ENCODE measurements at places on chromosomes 7 and 10.
A peak's percentile ranks its signal among the peaks of the same experiment; 100 is the strongest.

DNA sequence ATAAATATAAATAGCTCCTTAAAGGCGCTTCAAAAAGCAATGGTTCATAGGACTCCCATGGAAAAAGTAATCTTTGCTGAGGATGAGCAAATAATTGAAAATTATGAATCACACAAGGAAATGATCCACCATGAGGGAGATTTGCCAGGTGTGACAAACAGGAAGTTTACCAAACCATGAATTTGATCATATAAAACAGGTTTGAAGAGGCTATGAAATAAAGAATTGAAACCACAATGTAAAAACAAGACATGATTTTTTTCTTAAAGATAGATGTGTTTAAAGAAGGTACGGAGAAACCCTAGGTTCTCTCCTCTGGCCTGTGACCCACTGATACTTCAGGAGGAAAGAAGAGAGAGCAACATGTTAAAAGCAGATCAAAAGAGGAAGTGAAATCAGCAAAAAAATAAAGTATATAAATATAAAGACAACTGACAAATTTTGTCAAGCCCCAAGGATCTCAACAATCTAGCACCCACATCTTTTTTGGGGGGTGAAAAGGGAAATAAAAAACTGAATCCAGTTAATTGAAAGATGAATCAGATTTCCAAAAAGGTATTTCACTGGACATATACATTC is 111.3 kb upstream of the ASAH2 start:
- DNase-seq: no peak

GRCh38 chr7:96530786-96531185 is 178.9 kb downstream of the SEM1 start:
- peak; percentile 13 for DNase-seq

- DNase-seq: no peak
These were observed 7.8 kb downstream of the STK31 start for GRCh38 chr7:23717788-23718187.

GRCh38 chr7:107847168-107847835 is 43.7 kb upstream of the DLD start:
- DNase-seq: no peak

GRCh38 chr10:64219271-64220025 is 698.2 kb downstream of the REEP3 start:
- DNase-seq: no peak

GRCh38 chr7:100008525-100008924 is 6.9 kb upstream of the ZKSCAN1 start:
- DNase-seq: no peak

DNA sequence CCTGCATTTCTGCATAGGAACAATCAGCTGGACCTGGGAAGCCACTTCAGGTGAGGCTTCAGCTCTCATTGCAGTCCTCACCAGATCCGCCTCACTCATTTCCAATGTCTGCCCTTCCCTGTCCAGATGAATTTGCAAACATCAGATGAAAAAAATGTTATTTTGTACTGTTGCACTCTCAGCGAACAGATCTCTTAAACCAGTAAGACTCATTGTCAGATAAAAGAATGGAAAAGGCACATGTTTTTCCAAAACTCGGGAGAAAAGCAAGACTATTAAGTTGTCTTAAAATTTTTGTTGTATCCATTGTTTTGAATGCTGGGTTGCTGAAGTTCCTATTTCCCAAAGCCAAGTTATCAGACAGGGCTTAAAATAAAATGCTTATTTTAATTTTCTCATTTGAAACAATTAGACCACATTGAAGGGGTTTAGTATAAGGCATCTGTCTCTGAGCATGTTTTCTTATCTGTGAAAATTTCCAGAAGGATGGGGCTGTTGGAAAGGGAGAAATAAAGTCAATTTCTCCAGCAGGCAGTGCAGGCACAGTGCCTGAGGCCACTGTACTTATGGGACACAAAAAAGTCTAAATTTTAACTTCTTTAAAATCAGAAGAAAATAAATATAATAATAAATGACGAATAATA is 396.8 kb downstream of the KCNMA1 start:
- no peak for DNase-seq

DNA sequence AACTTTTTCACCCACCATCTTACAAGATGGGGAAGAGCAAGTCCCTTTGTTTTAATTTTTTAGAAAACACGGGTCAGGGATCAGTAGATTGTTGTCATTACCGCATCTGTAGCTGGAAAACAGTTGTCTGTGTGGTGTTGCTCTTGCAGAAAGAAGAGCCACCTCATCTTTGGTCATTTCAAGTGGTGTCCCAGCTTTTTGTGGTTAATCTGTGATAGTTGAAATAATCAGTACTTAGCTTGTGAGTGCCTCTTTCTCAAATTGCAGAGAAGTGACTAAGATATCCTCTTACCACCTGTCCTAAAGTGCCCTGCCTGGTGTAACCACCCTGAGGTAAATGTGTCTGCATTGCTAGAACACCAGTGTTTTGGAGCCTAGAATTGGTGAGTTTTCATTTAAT is 5.5 kb downstream of the PRPF18 start:
- DNase-seq: no peak

DNA sequence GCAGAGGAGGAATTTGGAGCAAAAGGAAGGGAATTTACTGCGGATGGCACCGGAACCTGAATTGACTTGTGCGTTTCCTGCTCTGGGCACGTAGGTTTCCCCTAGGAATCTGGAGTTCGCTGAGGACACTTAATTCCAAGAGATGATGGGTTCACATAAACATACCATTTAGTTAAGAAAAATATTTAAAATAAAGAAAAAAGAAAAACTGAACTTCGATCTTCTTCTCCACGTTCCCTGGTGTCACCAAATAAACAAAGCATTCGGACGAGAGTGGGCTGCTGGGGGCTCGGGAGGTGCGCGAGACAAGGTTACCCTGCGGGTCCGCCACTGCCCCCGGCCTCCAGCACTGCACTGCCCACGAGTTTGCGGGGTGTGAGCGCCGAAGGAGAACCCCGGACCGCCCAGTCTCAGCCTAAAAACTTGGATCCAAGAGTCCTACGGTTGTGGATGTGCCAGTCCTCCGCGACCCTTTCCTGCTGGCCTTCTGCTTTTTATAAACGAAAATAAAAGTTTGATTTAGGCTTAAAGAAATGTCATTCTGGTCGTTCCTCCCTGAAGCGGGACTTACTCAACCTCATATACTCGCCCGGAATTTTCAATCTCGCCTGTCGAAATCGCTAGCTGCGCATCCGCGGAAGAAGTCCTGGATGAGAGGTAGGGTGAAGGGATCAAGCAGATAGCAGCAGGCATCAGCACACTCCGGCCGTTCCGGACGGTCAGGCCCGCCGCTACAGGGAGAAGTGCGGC is 30.3 kb downstream of the SKIDA1 start:
- no peak for DNase-seq

DNA sequence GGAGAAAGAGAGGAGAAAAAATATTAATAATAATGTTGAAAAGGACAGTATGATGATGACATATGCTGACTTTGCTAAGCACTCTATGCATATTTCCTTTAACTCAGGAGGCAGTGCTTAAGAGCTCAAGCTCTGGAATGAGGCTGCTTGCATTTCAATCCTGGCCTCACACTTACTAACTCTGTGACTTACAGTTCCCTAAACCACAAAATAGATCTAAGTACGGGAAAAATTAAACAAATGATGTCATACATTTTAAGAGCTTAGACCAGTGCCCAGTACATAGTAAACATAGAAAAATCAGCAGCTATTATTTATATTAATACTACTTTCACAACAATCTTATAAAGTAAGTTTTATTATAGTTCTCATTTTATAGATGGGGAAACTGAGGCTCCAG is 61.3 kb downstream of the GFRA1 start:
- DNase-seq: no peak

GRCh38 chr7:81669476-81670105 is 100.3 kb downstream of the HGF start:
- DNase-seq: no peak

DNA sequence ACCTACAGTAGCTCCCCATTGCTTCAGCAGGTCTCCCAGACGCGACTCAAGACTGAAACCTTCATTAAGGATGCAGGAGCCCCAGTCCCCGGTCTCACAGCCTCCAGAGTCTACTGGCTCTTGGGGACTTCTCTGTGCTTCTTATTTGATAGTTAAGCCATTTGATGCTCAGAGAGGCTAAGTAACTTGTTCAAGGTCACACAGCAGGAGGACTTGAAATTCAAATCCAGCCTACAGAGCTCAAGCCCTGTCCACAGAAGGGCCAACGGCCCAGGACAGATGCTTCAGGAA is 21.2 kb upstream of the ZMIZ1 start:
- DNase-seq: no peak

DNA sequence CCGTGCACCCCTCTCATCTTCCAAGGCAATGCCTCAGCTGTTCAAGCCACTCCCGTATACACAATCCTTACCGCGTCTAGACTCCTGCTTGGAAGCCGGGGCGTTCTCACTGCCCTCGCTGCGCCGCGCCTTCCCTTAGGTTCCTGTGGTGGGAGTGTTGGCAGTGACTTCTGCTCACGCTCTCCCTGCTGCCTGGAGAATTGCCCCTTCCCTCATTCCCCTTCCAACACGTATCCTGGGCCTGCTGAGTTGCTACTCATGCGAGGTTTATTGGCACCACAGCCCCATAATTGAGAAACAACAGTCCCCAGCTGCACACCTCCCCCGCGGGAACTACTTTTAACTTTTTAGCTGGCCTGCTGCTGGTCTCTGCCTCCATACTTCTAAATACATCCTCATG is 31.9 kb downstream of the RBM17 start:
- DNase-seq: no peak

- DNase-seq: peak; percentile 83
These were observed 18.8 kb upstream of the ARHGAP22 start for GRCh38 chr10:48623607-48624132.

GRCh38 chr10:44064987-44065787 is 319.7 kb downstream of the CXCL12 start:
- no peak for DNase-seq

GRCh38 chr7:126570845-126571244 is 681.9 kb downstream of the GRM8 start:
- no peak for DNase-seq

GRCh38 chr7:94848531-94848930 is 58.9 kb upstream of the PPP1R9A start:
- no peak for DNase-seq

DNA sequence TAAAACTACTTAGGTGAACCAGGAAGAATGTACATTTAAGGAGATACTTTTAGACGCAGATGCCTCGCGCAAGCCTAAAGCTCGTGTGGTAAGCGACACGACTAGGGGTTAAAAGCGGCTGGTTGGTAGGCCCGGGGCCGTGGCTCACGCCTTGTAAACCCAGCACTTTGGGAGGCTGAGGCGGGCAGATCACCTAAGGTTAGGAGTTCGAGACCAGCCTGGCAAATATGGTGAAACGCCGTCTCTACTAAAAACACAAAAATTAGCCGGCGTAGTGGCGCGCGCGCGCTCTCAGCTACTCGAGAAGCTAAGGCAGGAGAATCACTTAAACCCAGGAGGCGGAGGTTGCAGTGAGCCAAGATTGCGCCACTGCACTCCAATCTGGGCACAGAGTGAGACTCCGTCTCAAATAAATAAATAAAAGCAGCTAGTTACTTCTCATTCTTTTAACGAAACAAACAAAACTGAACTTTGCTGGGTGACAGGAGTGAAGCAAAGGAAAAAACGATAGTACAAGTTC is 879 bp downstream of the NUDT5 start:
- peak; percentile 22 for DNase-seq

DNA sequence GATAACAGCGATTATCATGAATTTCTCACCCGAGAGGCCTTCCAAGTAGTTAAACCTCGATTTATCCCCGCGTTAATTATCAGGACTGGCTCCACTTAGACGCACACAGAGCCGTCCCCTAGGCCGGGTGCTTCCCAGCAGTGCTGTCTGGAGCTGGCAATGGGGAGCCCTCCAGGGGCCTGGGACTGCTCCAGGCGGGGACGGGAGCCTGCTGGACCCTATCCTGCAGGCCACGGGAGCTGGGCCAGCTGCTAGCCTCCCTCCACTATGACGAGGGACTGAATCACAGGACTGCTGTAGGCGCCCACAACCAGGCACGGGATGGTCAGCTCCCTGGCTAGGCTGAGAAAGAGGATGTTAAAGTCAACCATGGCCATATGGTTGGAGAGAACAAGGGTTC is 229.1 kb downstream of the ELFN1 start:
- no peak for DNase-seq

DNA sequence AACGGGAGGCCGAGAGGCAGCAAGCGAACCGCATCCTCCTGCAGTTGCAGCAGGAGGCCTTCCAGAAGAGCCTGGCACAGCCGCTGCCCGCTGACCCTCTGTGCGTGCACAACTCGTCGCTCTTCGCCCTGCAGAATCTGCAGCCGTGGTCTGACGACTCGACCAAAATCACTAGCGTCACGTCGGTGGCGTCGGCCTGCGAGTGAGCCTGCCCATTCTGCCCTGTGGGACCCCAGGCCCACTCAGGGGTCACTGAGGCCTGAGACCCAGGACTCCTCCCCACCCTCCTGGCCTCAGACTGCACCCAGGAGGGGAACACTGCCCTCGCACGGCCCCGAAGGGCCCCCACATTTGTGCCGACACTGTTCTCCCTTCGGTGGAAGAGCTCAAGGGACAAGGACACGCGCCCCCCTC is 5.6 kb downstream of the TLX1 start:
- DNase-seq: no peak

DNA sequence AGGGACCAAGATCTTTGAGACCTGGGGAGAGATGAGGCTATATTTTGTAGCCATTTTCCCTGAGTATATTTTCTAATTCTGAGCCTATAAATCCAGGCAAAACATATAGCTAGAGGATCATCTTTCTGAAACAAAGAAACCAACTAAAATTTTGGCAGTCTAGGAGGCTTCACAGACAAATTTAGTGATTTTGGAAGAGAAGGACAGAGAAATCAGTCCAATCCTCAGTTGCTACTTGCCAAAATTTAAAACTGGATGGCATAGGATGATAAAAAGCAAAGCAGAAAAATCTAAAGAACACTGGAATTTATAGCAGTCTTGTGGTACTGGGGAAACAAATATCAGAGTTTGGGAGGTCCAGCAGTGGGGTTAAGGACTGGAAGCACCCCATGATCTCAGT is 43.4 kb upstream of the POM121L12 start:
- no peak for DNase-seq

- DNase-seq: peak; percentile 39
These were observed 133.8 kb upstream of the PLXNA4 start for GRCh38 chr7:132709971-132710567.

- peak; percentile 87 for DNase-seq
These were observed 143.5 kb upstream of the ASAH2 start for GRCh38 chr10:50394832-50395231.

DNA sequence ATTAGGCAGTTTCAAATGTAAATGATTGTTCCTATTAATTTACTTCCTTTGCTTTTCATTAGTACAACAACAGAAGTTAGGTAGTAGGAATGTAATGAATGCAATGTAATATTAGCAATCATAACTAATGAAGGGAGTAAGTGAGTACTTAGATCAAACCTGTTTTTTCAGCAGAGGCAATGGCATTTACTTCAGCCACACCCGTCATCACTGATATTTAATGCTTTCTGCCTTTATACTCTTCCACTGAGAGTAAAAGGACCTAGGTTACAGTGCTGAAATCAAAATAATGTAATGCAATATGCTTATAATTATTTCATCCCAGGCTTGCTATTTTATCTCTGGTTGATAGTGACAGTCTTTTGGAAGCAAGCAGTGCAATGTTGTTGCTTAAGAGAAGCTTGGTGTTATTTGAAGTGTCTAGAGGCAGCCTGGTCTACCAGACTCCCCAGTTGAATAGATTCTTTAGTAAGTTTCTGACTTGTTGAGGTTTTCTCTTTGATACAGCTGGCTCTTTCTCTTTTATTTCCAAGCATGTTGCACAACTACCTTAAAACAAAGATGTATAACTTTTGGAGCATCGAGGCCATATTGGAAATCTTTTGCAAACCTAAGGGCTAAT is 149.4 kb downstream of the RNLS start:
- no peak for DNase-seq

GRCh38 chr7:129095258-129095657 is 40.3 kb upstream of the TNPO3 start:
- no peak for DNase-seq

GRCh38 chr7:158534598-158534997 is 53.0 kb downstream of the PTPRN2 start:
- no peak for DNase-seq
